ENCODE measurements at places on chromosomes 13 and 19. TPM values are rescaled to one million over a fixed set of nuclear protein-coding genes. Genes with fewer than 3 reads are reported as not detected.
A peak's percentile ranks its signal among the peaks of the same experiment; 100 is the strongest.

ZNF667 gene
- polyA plus RNA-seq = 16.9 TPM

ZNF563 gene
- polyA plus RNA-seq = 4.0 TPM

ZNF586 gene
- polyA plus RNA-seq = 29.1 TPM

KLK14 gene
- 0.13 TPM for polyA plus RNA-seq

CGB1 gene
- polyA plus RNA-seq = not detected

CPB2 gene
- polyA plus RNA-seq = 1.8 TPM

GRCh38 chr13:37141011-37141410 is 35.5 kb upstream of the CSNK1A1L start:
- no peak for DNase-seq

- peak; percentile 88 for DNase-seq
These were observed 14.0 kb upstream of the TUBB4A start for GRCh38 chr19:6516018-6516658.

Data from right lung (tissue), 10 donors.